ENCODE measurements at places on chromosomes 7 and 10.

DNA sequence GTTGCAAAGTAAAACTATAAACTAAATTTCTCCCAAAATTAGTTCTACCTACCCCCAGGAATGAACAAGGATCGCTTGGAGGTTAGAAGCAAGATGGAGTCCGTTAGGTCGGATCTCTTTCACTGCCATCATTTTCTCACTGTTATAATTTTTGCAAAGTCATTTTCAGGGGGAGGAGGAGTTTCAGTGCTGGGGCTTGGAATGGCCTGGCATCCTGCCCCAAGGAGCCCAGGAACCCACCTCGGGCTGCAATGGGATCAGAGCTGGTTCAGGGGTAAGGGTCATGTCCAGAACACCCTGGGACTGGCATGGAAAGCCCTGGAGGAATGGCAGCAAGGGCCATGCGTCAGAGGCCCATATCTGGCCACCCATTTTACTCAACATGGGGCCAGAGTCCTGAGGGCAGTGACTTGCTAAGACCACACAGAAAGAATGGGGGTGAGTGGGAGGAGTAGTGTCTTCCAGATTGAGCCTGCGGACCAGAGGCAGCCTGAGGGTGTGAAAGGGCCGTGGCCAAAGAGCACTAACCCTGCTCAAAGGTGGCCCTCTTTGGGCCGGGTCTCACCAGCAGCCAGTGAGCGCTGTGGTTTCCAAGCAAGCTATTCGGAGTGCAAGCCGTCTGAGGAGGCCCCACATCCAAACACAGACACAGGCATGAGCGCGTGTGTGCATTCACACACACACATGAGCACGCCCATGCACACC, 31.8 kb downstream of the GPRIN2 start:
- DNase-seq: no peak

DNA sequence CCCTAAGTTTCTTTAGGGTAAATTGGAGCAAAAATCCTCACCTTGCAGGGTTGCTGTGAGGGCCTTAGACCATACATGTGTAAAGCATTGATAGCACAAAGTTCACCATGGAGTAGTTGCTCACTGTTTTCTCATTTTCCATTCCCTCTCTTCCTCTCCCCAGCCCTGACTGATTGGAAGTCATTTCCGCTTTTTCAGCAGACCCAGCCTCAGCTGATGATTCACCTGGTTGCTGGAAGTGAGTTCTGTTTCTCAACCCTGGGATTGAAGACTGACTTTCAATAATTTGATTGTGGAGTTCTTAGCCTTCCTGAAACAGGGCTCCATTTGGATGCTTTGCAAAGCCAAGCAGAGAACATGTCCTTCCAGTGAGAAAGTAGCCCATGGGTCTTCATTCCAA, 107.0 kb downstream of the PLXNA4 start:
- no peak for DNase-seq

- no peak for DNase-seq
Measured at GRCh38 chr7:110877016-110877415, 213.9 kb upstream of the LRRN3 start.

- no peak for DNase-seq
Measured at GRCh38 chr7:30474485-30474884, 4.1 kb downstream of the NOD1 start.

DNA sequence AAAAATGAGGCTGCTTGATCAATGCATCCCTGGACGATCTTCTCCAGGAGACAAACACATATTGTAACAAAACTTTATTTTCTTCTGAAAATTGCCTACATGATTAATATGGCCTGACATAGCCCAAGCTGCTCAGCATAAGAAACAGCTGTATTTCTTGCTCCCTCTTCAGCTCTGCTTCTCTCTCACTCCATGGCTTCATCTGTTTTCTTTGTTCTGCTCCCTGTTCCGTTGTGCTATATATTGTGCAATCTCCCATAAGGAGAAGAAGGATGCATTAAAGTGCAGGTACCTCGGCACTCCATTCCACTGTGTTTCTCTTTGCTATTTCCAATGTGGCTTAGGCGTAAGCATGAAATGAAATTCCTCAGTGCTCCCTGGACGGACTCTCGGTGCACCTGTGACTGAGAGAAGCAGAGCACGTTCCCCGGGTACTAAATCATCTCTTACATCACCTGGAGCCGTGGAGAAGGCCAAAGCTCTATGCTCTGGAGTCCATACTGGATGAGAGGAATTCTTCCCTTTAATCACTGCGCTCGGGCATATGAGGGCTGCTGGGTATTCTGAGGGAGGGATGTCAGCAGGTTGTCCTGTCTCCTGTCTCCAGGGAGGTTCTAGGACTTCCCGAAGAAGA, 254.3 kb downstream of the GALNT17 start:
- DNase-seq: no peak

- no peak for DNase-seq
Measured at GRCh38 chr10:3699916-3700315, 85.1 kb downstream of the KLF6 start.

DNA sequence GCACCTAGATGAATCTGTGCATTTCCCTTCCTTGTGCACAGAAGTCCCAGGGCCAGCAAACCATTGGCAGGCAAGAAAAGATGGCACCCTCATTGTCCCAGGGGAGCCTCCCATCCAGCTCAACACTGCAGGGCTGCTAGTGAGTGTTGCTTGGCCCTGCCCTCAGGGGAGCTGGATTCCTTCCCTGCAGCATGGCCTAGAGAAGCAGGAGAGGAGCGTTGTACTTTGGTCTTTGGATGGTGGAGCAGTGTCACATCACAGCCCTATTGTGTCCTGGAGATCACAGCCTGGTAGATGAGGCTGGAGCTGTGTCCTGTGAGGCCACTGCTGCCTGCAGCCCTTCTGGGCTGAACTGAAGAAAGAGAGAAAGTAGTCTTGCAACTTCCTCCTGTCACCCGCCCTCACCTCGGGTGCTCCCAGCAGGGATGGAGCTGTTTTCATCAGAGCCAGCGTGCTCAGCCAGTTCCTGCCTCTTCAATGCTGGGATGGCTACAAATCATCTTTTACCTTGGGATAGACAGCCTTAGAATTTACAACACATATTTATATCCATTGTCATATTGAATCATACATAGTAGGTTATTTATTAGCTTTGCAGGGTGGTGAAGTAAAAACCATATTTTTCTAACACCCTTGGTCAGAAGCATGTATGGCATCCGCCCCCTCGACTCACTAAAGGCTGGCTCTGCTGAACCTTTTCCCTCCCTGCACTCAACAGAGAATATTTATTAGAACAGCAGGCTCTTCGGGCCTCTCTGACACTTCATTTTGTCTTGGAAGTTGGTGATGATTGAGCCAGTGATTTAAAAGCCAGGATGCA, 43.1 kb upstream of the FAM180A start:
- no peak for DNase-seq

DNA sequence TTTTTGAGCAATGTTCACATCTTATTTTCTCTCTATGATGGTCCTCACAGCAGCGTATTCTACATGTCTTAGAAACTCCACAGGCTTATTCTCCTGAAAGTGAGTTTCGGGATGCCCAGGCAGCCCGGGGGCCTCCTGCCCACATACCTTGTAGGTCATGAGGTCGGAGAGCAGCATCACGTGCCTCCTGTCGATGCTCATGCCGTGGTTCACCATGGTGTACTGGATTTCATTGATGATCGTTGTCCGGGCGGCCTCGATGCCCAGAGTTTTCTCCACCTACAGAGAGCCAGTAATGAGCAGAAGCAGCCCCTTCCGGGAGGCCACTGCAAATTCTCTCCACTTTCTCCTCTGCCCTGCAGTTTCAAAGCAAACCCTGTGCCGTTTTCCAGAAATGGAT, 48.0 kb downstream of the POLR3A start:
- no peak for DNase-seq

DNA sequence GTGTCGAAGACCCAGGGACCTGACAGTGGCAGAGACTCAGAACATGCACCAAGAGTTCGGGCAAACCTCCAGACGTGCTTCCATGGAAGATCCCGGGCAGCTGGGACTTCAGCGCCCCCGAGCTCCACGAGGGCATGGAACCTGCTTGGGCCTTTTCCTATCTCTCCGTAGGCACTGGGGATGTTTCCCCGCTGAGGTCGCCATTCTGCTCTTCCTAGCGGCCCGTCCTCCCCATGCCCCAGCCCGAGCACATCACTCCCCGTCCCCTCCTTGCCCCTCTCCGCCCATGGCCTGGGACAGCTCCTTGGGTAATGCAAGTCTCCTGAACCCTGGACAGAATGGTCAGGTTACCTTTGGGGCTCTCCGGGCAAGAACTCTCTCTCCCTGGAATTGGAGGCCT, 32.3 kb upstream of the SHH start:
- DNase-seq: no peak

DNA sequence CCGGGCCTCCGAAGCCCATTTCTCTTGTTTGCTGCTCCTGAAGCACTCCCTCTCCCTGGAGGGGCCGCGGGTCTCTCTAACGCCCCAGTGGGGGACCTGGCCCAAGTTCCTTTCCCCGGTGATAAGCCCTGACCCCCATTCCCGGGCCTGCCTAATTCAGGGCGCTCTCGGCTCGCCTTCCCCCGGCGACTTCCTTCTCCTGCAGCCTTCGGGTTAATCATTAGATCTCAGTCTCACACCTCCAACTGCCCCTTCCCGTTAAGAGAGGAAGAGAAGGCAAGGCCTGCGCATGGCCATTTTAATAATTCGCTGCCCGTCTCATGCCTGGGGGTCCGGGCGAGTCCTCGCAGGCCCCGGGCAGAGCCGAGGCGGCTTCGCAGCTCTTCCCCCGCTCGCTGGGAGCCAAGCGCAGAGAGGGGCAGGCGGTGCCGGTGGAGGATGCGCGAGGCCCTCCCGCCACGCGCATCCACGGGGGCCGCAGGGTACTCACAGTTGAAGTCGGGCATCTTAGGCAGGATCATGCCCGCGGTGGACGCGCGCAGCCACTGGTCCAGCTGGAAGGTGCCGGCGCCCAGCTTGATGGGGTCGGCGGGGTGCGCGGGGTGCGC, 1.2 kb downstream of the MNX1 start:
- DNase-seq: no peak

- DNase-seq: no peak
Measured at GRCh38 chr10:112139176-112139575, 44.4 kb downstream of the GPAM start.
